Urinary bladder (tissue), 4 donors: ENCODE measurements at places on chromosomes 7 and 10. TPM values are rescaled to one million over a fixed set of nuclear protein-coding genes. Genes with fewer than 3 reads are reported as not detected.

Gene SFRP5
- total RNA-seq: 1.1 TPM

Gene DGKI
- 13.3 TPM for total RNA-seq

DNA sequence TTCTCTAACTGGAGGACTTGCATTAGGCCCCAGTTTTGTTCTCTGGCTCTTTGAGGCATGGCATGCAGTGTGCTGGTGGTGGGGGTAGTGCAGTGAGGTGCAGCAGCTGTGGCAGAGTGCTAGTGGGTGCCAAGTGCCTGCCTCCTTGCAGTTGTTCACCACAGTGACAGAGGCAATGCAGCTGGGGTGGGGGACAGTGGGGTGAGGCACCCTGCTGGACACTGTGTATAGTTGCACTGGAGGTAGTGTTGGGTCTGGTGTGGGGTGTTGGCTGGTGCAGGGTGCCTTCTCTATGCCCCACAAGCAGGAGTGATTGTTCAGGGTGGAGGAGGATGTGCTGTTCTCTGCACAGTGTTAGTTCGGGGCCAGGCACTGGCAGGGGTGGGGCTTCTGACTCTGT, 21.7 kb upstream of the KEL start:
- DNase-seq: no peak

DNA sequence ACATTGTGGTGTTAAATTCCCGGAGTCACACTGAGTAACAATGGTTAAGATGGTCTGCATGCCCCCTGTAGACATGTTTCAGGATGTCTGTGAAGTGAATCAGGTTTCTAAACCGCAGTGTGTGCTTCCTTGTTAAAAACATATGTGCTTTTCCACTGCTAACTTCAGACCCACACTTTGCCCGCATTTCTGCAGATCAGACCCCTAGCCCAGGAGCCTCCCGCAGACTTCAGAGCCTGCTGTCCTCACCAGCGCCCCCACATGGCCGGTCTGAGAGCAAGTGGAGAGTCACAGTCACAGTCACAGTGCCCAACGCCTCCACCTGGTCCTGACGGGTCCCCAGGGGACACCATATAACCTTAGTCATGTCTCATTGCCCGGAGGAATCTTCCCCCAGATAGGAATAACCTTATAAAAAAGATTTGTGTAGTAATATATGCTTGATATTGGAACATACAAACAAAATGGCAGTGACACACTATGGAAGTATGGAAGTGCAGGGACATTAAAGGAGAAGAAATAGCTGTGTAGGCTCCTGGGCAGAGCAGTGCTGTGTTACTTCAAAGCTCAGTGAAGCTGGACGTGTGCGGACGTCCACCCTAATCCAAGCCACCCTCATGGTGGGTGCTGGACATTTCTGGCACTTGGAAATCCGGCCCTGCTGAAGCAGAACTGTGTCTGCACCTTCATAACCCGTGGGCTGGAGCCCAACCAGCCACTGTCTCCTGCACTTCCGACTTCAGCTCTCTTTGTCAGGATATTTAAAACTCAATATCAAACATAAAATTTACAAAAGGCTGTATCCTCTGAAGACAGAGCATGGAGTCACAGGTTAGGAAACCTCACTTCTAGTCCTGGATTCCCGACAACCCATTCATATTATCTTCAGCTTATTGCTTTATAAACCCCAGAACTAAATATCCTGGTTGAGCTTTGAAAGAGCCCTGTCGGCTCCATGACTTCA, 29.0 kb downstream of the GSTO2 start:
- DNase-seq: no peak

DNA sequence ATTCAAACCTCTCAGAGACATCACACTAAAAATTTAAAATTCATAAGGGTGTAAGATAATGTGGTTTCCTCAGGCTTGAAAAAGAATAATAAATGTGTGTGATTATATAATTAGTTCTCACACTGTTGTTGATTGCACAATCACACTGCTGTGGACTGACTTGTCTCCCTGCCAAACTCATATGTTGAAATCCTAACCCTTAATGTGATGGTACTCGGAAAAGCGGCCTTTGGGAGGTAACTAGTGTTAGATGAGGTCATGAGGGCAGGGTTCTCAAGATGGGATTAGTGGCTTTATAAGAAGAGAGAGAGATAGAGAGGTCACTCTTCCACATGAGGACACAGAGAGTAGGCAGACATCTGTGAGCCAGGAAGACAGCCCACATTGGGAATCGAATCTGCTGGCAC, 128.5 kb upstream of the COL1A2 start:
- DNase-seq: no peak

- DNase-seq: no peak
Observed at GRCh38 chr10:60883187-60883586, 60.8 kb downstream of the RHOBTB1 start.
